ENCODE measurements at places on chromosomes 1 and 21. TPM values are rescaled to one million over a fixed set of nuclear protein-coding genes. Genes with fewer than 3 reads are reported as not detected.

Gene MARK1
- 1.9 TPM for total RNA-seq

Gene LCE1B
- total RNA-seq = not detected

Gene GSTM2
- 14.7 TPM for total RNA-seq

Gene FAM72D
- 4.3 TPM for total RNA-seq

Gene ANXA9
- total RNA-seq = 0.14 TPM

Gene SLC45A3
- total RNA-seq = 0.94 TPM

Gene FABP3
- 5.2 TPM for total RNA-seq

Gene GJA8
- total RNA-seq = not detected

Gene LMX1A
- total RNA-seq = 0.05 TPM

Gene FCRL4
- 0.19 TPM for total RNA-seq

Gene ELAPOR1
- total RNA-seq = 1.3 TPM

Gene TOR1AIP1
- total RNA-seq = 33.5 TPM

Gene ZCCHC17
- 32.6 TPM for total RNA-seq

Gene RAB3GAP2
- 19.6 TPM for total RNA-seq

Gene CYP2J2
- 1.1 TPM for total RNA-seq

Gene KPRP
- total RNA-seq = not detected

Gene JAM2
- 1.9 TPM for total RNA-seq

Gene HLCS
- total RNA-seq = 5.4 TPM

Gene MCM3AP
- total RNA-seq = 38.1 TPM

Gene TIAM1
- total RNA-seq = 30.5 TPM

Gene C8B
- total RNA-seq = not detected

Gene LRP8
- 4.5 TPM for total RNA-seq

Gene GRIK3
- total RNA-seq = 0.05 TPM

Gene CCDC190
- under 0.01 TPM for total RNA-seq

Gene ERICH3
- 5.2 TPM for total RNA-seq

Gene KANK4
- 0.99 TPM for total RNA-seq

Gene OR2T35
- total RNA-seq = not detected

Gene CASQ2
- 1.0 TPM for total RNA-seq

Gene C1orf159
- 5.0 TPM for total RNA-seq

Gene HES2
- 0.24 TPM for total RNA-seq

Gene KCNA3
- total RNA-seq = 22.9 TPM

Gene ITLN2
- total RNA-seq = 0.38 TPM

Gene LRRC53
- 0.19 TPM for total RNA-seq

Gene SMG7
- total RNA-seq = 13.4 TPM

Gene USH2A
- total RNA-seq = 0.09 TPM
